ENCODE measurements at places on chromosomes 12 and 14. TPM values are rescaled to one million over a fixed set of nuclear protein-coding genes. Genes with fewer than 3 reads are reported as not detected.

Gene CD9
- 128 TPM for polyA plus RNA-seq

Gene PLEK2
- 1.0 TPM for polyA plus RNA-seq

DNA sequence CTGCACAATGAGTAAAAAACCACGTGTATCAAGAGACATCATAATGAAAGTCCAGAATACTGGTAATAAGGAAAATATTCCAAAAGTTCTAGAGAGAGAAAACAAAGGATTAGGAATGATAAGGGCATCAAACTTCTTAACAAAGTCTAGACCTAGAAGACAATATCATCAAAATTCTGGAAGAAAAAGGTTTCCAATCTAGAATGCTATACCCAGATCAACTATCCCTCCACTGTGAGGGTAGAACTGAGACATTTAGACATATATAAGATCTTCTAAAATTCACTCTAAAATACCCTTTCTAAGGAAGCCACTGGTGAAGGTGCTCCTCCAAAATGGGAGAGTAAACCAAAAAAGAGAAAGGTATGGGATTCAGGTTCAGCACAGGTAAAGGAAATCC lies 2.9 kb downstream of the C1RL start:
- no peak for DNase-seq

DNA sequence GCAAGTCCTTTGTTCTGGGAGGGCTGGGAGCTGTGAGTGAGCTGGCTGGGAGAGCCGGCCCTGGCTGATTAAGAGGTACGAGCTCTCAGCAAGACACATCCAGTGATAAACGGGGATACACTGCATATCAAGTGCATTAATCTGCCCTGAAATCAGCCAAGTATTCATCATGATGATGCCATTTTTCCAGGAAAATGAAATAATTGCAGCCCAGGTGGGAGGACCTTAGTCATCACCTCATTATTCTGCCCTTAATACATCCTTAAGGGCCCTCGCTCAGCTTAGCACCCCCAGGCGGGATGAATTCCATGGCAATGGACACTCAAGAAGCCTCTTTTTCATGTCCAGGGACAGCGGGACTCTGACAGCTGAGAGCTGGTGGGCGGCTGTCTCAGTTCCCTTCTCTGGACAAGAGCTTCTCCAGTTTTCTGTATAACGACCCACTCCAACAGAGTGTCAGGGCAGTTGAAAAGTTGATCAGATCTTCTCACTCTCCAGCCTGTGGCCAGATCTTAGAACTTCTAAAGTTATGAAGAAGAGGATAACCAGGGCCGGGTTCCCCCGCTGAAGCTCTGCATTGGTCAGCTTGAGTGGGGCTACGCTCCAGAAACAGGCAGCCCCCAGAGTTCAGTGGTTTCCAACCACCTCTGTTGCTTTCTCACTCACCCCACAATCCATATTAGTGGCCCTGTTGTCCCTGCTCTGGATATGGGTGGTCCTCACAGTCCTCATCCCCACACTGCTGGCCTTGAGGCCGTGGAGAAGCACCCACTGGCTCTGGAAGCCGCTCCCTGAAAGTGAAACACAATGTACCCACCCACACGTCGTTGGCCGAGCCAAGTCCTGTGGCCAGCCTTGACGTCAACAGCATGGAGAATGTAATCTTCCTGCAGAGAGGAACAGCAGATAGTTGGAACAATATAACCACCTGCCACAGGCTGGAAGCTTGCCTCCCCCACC lies 306.2 kb upstream of the DIO3 start:
- DNase-seq = no peak

Gene CRIP1
- polyA plus RNA-seq = 13.8 TPM

DNA sequence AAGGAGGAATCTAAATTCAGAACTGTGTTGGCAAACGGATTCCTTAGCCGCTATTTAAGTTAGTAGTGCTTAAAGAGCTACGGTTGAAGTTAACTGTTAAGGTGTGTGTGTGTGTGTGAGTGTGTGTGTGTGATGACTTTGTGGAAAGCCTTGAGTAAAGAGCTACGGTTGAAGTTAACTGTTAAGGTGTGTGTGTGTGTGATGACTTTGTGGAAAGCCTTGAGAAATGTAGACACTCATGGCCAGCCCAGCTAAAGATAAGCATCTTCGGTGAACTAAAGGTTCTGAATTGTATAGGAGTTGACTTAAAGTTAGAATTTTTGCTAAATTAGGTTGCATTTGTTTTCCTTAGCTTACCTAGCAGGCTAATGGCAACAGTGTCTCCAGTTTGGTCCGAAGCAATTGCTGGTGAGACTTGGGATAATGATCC lies 1.4 kb downstream of the KTN1 start:
- no peak for DNase-seq

DNA sequence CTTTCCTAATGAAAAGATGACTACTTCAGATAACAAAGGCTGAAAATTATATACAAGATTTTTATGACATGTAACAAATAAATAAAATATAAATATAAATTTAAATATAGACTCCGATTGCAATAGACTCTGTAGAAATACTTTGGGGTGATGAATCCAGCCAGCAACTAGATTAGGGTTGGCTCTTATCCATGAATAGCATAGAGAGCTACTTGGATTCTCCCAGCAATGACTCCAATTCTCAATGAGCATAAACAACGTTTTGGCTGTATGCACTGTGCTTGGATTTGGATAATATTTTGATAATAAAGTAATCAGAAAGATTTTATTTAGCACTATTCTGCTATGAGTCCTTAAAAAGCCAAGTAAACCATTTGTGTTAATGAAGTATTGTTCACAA lies 58.0 kb upstream of the LRFN5 start:
- no peak for DNase-seq

GRCh38 chr14:68695326-68695768 lies 97.5 kb downstream of the ZFP36L1 start:
- no peak for DNase-seq

DNA sequence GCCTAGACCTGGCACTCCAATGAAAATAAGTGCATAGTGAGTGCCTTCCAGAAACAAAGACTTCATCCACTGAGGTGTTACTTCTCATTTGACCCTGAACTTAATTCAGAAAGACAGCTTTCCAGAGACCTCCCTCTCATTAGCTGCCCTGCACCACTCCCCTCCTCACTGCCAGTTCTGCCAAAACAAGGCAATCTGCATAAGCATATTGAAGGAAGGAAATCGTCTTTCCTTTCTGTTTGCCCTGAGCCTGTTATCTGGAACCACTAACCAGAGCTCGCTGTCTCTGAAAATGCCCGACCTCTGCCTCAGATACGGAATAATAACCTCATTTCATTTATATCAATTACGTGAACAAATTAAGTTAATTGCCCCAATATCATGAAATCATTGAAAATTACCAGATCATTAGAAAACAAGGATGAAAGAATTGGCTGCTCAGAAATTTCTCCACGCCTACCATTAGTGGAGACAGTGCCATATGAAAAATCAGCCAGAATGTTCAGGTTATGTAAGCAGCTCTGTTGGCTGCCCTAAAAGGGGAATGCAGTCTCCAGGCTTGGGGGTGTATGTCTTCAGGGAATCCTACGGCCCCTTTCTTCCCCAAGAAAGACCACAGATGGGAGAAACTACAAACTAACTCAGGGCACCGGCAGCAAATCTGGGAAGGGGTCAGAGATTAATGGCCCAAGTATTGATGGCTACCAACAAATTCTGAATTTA lies 149.9 kb upstream of the FKBP4 start:
- no peak for DNase-seq

DNA sequence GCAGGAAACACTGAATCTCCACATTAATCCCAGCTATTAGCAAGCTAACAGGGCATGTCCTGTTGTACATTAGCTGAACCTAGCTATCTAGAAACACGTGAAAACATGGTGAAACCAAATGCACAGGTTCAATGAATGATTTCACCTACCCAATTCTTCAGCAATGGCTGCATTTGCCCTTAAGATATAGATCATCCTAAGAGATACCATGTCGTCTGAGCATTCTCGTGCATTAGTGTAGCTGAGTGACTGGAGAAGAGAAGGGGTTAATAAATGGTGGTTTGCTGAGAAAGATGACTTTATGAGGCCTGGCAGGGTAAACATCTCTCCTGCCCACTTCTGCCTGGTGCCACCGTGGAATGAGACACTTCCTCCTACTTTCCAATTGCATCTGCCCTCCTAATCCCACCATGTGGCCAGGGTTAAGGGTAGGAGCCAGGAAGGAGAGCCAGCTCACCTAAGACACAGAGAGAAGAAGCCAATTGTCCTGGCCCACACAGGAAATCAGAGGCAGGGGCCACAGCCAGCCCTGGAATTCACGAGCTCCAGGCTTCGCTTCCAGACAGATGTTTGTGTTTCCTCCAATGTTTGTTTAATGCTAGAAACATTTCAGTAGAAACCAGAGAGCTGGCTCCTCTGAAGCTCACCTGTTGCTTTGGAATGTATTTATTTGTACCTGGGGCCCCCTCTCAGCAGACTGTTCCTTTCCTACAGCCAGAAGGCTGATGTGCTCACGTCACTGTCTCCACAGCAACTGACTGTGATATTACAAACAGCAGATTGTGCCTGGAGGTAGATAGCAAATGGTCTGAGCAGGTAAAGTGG lies 126.0 kb upstream of the PARP11 start:
- DNase-seq = no peak

DNA sequence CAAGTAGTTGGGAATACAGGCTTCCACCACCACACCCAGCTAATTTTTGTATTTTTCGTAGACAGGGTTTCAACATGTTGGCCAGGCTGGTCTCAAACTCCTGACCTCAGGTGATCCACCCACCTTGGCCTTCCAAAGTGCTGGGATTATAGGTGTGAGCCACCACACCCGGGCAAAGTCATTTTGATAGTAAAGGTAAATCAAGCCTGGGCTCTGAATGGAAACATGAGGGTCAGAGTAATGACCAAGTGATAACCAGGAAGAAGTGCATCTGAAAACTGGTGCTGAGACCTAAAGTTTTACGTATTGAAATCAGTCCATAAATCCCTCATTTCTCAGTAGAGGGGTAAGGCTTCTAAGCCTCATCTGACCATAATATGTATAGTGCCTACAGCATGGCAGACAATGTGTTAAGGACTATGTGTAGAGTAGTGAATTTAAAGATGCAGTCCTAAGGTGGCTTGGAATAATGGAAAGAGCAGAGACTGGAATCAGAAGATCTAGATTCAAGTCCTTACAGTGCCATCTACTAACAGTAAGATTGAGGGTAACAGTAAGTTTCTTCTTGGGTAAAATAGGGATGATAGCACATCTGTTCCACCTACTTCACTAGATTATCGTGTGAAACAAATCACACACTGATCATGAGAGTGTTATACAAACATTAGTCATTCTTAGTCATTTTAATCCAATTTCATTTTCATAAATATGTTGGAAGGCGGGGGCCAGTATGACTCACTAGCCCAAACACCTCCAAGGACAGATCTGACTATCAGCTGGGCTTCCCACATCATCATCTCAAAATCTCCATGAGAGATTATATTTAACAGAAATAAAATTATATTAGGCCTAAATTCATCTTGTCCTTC lies 11.2 kb downstream of the MAP4K5 start:
- DNase-seq = no peak

Gene PPFIA2
- polyA plus RNA-seq = 48.9 TPM

DNA sequence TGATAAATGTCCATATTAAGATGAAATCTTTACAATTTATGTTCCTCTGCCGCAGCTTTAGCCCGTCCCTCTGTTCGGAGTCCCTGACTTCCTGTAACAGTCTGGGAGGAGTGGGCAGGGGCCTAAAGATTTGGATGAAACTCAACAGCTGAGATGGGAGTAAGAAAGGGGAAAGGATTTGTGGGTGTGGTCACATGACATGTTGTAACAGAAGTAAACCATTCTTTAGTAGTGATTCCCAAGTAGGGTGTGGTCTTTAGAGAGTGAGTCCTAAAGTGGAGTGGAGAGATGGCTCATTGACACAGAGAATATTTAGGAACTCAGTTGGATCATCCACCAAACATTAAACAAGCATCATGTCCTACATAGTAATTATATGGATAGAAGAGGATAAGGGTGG lies 12.9 kb downstream of the TMEM117 start:
- no peak for DNase-seq

Gene SOCS2
- 29.5 TPM for polyA plus RNA-seq

- no peak for DNase-seq
Observed at GRCh38 chr12:42696406-42697149, 107.0 kb upstream of the PRICKLE1 start.

DNA sequence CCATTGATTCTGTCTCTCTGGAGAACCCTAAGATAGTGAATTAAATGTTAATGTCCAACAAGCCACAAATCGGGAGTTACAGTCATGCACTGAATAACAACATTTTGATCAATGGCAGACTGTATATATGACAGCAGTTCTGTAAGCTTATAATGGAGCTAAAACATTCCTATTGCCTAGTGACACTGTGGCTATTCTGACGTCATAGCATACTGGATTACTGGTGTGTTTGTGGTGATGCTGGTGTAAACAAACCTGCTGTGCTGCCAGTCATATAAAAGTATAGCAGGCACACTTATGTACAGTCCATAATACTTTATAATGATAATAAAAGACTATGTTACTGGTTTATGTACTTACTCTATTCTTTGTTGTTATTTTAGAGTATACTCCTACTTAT lies 56.7 kb upstream of the BICD1 start:
- DNase-seq = no peak

DNA sequence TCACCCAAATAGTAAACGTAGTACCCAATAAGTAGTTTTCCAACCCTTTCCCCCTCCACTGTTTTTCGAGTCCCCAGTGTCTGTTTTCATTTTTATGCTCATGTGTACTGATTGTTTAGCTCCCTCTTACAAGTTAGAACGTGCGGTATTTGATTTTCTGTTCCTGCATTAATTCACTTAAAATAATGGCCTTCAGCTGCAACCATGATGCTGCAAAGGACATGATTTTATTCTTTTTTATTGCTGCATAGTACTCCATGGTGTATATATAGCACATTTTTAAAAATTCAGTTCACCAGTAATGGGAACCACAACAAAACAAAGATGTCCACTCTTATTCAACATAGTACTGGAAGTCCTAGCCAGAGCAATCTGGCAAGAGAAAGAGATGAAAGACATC lies 72.8 kb downstream of the DUSP6 start:
- DNase-seq = no peak

DNA sequence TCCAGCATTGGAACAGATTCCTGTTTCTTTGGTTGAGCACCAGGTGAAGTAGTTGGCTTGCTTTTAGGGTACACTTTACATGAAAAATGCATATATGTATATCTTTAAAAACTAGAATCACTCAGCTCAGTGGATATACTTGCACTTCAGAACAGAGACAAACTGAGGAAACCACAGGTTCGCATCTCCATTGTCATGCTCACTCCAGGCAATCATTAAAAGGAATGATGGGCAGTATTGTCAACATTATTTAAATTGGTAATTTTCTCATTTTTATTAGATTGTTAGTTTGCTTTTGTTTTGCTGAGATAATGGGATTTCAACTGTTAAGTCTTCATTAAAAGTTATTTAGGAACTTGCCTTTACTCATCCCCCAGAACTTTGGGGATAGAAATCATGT lies 71.0 kb upstream of the NELL2 start:
- no peak for DNase-seq
